Frontal cortex (tissue), 4 donors: ENCODE measurements at places on chromosomes 2 and 18. TPM values are rescaled to one million over a fixed set of nuclear protein-coding genes. Genes with fewer than 3 reads are reported as not detected.

The SMC6 gene
- total RNA-seq: 35.5 TPM

DNA sequence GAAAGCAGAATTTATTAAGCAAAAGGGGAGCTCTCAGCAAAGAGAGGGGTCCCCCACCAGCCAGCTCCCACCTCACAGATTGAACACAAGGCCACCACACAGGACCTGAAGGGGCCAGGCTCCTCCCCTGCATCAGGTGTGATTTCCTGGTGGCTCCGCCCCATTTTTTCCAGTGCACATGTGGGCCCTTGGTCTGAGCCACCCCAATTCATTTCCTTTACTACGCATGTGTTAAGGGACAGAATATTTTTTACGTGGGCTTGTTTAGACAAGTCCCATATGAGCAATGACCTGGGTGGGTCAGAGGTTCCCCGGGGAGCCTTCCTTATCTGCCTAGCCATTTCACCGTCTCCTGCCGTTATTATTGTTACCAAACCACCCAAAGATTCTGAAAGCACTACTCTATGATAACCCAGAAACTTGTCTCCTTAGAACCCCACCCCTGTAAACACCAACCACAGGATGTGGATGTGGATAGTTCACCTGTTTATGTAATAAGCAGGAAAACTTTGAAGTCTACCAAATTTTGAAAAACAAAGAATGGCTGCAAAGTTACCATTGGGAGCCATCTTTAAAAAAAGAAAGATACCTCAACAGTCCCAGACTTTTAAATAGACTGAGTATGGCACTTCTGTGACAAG, 191.7 kb downstream of the CD226 start:
- no peak for DNase-seq

GRCh38 chr2:199770716-199771115, 80.3 kb downstream of the FTCDNL1 start:
- no peak for DNase-seq

DNA sequence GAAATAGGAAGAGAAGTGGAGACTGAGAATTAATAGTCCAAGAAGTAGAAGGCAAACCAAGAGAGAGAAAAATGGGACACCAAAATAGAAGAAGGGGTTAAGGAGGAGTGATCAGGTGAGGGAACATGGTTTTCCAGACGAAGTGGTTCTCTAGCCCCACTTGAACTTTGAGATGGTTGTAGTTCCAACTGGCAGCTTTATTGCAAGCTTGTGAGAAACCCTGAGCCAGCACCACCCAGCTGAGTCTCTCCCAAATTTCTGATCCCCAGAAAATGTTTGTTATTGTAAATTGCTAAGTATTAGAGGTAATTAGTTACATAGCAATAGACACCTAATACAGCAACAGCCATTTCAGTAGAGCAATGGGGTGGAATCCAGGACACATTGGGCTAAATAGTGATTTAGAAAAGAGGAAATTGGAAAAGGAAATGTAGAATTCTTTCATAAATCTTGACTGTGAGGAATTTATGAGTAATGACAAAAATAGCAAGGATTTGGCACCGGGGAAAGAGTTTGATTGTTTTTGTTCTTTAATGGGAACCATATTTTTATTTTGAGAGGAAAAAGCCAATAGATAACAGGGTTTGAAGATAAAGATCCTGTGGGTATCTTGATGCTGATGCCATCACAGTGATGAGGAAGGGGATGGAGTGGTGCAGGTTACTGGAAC, 62.1 kb upstream of the XDH start:
- DNase-seq: no peak

GRCh38 chr18:62660691-62661090, 54.6 kb upstream of the PHLPP1 start:
- DNase-seq: no peak

The NT5DC4 gene
- not detected for total RNA-seq

- no peak for DNase-seq
These were observed 79.0 kb downstream of the SLC66A3 start for GRCh38 chr2:11234309-11234708.

- no peak for DNase-seq
These were observed 344.0 kb upstream of the VWC2L start for GRCh38 chr2:214066862-214067261.

DNA sequence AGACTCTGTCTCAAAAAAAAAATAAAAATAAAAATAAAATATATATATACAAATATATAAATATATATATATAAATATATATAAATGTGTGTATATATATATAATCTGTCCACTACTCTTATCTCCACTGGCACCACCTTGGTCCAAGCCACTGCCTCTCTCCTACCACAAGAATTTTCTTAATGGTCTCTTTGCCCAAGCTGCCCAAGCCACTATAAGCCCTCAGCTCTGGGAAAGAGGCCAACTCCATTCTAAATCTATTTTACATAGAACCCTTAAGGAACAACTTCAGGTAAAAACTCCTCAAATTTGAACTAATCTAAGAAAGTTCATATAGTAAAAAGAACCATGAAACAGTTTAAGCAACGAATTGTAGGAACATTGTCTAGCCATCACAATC, 45.6 kb upstream of the GREB1L start:
- no peak for DNase-seq

DNA sequence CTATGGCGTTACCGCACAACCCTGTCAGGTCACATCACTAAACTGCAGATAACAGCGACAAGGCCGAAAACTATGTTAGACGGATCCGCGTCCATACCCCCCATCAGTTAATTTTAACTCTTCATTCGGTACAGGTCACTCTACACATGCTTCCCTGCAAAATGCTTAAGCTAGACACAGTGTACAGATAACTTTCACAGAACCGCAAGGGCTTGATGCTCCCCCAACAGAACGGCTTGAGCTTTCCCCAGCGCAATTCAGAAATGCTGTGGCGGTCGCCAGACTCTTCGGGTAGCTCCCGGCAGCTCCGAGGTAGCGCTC, 283 bp upstream of the RBBP8 start:
- DNase-seq: no peak

GRCh38 chr18:35050028-35050546, 8.9 kb downstream of the MAPRE2 start:
- no peak for DNase-seq
